ENCODE measurements at places on chromosomes 7 and 10.

- no peak for DNase-seq
These were observed 6.5 kb downstream of the FOXL3 start for GRCh38 chr7:296373-296945.

DNA sequence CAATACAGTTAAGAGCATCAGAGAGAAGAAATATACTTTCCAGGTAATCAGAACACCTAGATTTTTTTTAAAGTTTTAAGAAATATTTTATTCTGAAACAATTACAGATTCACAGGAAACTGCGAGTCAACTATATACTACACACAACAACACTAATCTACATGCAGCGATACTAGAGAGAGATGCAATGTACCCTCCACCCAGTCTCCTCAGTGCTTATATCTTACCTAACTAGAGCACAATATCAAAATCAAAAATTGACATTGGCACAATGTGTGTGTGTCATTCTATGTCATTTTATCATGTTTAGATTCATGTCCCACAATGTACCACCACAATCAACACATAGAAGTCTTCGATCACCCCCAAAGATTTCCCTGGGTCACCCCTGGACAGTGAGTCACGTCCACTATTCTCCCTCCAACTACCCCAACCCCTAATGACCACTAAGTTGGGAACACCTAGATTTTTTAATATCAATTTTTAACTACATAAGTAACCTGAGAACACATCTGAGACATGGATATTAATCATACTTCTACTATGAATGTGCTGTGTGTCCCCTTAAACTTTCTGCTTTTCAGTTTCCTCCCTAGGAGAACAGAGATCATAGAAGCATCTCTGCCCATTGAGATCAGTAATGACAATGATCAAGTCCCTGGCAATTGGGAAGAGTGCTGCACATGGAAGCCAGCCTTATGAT, 86.5 kb downstream of the GSAP start:
- no peak for DNase-seq

DNA sequence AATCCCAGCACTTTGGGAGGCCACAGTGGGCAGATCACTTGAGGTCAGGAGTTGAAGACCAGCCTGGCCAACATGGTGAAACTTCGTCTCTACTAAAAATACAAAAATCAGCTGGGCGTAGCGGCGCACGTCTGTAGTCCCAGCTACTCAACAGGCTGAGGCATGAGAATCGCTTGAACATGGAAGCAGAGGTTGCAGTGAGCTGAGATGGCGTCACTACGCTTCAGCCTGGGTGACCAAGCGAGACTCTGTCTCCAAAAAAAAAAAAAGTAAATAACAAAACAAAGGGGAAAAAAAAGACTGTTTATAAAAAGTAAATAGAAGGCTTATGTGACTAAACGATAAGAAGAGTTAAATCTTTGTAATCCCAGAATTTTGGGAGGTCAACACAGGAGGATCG, 15.0 kb upstream of the DNMBP start:
- DNase-seq = no peak

GRCh38 chr7:158811461-158811860, 17.8 kb downstream of the ESYT2 start:
- DNase-seq = no peak

DNA sequence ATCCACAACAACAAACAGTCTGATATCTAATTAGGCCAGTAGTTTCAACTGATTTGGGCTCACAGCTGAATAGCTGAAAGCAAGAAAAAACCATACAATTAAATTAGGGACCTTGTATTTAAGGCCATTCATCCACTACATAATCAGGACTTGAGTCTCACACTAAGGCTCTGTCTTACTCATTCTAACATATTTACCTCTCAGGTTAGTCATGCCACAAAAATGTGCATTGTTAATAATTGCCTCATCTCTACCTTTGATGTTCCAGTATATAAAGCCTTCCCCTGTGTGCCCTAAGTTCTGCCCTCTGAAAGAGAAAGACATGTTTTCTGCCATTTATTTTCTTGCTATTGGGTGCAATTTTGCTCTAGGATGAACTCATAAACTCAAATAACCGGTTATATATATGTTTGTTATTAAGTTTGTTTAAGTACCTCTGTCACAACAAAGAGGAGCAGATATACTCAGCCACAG, 5.3 kb upstream of the C1GALT1 start:
- DNase-seq = no peak

GRCh38 chr10:344582-345200, 209.4 kb downstream of the ZMYND11 start:
- DNase-seq = no peak

- DNase-seq = no peak
These were observed 282.1 kb downstream of the ARHGAP12 start for GRCh38 chr10:31646519-31646918.

DNA sequence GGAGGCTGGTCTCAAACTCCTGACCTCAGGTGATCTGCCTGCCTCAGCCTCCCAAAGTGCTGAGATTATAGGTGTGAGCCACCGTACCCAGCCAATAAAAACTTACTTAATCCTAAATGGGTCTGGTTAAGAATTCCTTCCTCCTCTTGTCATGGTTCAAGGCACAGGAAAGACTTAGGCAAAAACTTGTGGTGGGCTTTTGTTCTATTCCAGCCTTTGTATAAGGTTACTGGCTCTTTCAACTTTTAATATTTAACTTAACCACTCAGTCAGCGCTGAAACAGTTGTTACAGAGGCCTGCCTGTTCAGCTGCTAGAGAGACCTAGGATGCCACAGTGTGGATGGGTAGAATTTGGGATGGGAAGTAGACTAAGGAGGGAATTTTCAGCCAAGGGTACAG, 28.1 kb upstream of the GARS1 start:
- DNase-seq = no peak

GRCh38 chr7:91310830-91311460, 46.7 kb downstream of the FZD1 start:
- no peak for DNase-seq

- DNase-seq = no peak
These were observed 104.2 kb upstream of the SDK1 start for GRCh38 chr7:3196629-3197400.

DNA sequence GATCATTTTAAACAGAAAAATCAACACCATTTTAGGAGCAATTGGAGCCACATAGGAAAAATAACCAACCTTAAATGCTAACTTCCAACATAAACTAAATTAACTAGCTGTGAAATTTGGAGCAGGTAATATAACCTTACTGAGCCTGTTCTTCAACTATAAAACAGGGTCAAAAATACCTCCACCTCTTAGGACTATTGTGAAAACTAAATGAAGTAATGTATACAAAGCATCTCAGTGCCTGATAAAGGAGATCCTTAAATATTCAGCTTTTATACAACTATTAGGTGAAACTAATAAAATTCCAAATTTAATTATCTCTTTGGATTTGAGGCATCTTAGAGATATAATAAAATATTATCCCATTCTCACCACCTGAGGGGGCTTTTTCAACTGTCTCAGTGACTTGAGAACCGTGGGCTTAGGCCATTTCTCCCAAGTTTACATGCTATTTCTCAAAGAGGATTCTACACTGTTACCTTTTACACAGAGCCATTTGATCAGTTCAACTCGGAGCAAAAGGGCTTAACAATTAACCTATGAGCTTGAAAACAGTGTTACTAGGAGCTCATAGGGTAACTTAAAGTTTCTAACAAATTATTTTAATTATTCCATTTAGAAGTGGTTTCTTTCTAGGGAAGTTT, 165.0 kb upstream of the ASAH2 start:
- no peak for DNase-seq

DNA sequence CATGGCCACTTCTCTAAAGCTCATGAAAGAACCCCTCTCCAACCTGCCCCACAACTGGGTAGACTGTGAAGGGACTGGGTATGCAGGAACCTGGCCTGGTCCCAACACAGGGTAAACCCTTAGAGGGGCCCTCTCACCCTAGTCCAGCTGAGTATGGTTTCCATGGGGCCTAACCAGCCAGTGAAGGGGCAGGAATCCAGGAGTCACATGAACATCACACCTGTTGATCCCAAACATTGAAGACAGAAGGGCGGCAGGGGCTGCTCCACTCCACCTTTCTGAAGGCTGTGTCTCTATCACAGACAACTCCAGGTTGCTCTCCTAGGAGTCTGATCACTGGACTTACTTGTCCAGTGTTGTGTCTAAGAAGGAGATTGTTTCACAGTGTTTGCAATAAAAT, 30.8 kb downstream of the GRID1 start:
- no peak for DNase-seq

- no peak for DNase-seq
These were observed 413.5 kb upstream of the LRRN3 start for GRCh38 chr7:110677405-110677804.

- DNase-seq = no peak
These were observed 13.4 kb downstream of the ZNF316 start for GRCh38 chr7:6650521-6651011.

- DNase-seq = no peak
These were observed 857 bp downstream of the CPXM2 start for GRCh38 chr10:123890756-123891143.

DNA sequence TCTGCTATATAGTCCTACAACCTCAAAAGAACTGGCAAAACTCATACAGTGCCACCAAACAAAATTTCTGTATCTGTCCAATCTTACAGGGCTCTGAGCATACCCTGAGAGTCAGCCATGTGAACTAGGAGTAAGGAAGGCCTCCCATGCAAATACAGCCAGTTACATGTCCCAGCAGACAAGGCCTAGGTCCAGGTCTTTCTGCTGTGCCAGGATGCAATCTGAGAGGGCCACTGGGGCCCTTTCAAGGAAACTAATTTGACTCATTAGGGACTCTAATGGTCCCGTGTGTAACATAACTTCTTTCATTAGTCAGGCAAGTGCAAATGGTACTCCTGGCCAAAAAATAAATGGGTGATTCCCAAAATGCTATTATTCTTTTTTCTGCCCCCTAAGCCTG, 17.9 kb upstream of the HIBADH start:
- DNase-seq = no peak

GRCh38 chr10:91562839-91563581, 69.9 kb downstream of the PPP1R3C start:
- DNase-seq = no peak

DNA sequence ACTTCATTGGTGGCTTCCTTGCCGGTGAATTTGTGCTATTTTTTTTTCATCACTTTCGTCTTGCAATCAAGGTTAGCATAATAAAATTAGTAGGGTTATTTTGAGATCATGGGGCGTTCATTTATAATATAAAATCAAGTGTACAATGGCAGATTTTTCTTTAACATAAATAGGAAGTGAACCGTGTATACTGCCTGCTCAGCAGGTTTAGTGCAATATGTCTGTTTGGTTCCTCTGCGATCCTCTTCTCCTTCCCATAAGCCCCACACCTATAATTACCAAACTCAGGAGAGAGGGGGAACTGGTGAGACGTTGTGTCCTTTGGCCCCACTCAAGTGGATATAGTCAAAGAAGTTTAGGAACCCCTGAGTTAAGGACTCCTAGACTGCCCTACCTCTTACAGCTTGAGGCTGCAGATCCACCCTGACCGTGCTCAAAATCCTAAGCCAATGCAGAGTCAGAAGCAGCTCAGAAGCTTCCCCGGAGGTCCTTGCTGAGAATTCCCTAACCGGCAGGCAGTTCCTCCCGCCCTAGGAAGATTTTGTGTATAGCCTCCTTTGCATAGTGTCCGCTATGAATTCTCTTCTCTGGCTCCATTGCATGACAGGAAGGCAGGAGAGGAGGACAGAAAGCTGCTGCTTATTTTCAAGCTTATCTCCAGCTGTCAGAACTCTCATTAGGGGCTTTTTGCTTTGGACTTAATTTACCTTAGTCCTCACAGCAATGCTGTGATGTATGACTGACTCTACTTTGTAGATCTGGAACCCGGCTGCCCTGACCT, 41.5 kb downstream of the PYROXD2 start:
- DNase-seq = no peak

DNA sequence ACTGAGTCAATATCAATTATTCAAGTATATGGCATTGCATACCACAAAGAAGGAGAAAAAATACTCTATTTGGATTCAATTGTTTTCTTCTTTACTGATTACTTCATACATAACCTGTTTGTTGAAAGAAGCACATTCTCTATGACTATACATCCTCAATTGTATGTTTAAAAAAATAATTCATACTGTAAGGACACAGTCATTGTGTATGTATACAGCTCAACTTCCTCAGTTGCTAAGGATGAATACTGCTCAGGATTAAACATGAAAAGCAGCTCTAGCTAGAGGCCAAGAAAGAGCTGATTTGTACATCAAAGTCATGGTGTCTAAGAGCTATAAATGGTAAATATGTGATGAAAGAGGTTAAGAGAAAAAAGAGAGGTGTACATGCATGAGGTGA, 15.8 kb upstream of the BPGM start:
- no peak for DNase-seq

DNA sequence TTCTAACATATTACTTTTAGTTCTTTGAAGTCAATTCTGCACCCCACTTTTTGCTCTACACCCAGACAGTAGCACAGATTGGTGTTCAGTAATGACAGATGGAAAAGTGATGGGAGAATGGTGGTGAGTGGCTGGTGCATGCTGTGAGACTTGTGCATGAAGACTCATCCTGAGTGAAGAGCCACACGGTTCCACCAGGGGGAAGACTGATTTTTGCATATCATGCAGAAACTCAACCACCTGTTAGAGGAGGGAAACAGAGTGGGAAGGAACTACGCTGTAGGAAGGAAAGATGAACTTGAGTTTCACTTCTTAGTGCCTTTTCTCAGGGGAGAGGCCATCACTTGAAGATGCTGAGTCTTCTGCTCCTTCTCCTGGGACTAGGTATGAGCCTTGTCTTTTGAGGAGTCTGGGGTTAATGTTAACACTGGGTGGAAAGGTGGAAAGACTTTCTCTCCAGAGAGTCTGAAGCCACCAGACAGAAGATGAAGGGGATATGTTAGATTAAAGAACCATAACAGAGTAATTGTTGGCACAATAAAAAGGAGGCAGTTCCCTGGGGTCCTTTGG, 9.3 kb upstream of the PRSS1 start:
- no peak for DNase-seq

DNA sequence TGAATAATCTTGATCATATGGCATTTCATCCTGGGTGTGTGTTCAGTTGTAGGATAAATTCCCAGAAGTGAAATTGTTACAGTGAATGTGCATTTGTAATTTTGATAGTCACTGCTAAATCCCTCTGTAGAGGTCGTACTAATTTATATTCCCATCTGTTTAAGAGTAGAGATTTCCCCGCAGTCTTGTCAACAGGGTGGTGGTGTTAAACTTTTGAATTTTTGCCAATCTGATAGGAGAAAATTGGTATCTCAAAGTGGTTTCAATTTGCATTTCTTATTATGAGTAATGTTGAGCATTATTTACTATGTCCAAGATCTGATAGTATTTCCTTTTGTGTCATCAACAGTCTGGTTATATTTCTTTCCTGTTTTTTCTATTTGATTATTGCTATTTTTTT, 101.7 kb downstream of the AUTS2 start:
- DNase-seq = no peak

- DNase-seq = no peak
These were observed 308.4 kb upstream of the KLF6 start for GRCh38 chr10:4093438-4093837.

GRCh38 chr7:94111009-94111408, 106.9 kb upstream of the BET1 start:
- no peak for DNase-seq

Data from inflammatory macrophage treated with lipopolysaccharide for 4 hours (primary cell).